ENCODE measurements at places on chromosomes 6 and 20.

- DNase-seq = no peak
Measured at GRCh38 chr6:33868141-33868540, 64.3 kb upstream of the MLN start.

- DNase-seq = peak; percentile 62
Measured at GRCh38 chr6:42402184-42402583, 49.5 kb downstream of the TRERF1 start.

DNA sequence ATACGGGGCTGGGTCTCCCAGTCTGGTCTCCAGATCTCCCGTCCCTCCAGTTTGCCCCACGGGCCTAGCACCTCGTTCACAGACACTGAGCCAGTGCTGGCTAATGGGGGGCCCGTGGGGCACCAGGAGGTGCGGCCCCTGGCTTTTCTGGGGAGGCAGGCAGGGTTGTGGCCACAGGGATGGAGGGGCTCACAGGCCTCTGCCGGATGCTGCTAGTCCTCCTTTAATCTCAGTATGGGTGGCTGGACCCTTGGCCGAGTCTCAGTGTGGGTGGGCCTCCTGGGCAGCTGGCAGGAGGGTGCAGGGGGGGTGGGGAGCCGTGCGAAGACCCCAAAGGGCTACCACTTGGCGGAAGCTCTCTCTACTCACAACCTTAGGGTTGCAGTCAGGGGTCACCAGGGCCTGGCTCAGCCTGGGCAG is 1.6 kb upstream of the SOX18 start:
- no peak for DNase-seq

DNA sequence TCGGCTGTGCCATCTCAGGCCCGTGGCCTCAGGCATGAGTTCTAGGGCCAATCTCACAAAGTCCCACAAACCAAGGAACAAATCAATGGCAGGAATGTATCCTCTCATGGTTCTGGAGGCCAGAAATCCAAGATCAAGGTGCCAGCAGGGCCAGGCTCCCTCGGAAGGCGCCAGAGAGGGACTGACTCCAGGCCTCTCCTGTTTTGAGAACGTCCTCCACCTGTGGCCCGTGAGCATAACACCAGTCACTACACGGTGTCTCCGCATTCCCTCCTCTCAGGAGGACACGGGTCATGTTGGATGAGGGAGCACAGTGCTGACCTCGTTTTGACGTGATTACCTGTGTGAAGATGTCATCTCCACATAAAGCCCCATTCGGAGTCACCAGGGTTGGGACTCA is 45.0 kb upstream of the SMOC2 start:
- no peak for DNase-seq

GRCh38 chr6:8608737-8609136 is 173.4 kb upstream of the SLC35B3 start:
- DNase-seq = no peak

GRCh38 chr20:58308290-58308679 is 1.2 kb upstream of the RAB22A start:
- peak; percentile 10 for DNase-seq

- no peak for DNase-seq
Measured at GRCh38 chr6:74603322-74604076, 602.4 kb downstream of the COL12A1 start.

DNA sequence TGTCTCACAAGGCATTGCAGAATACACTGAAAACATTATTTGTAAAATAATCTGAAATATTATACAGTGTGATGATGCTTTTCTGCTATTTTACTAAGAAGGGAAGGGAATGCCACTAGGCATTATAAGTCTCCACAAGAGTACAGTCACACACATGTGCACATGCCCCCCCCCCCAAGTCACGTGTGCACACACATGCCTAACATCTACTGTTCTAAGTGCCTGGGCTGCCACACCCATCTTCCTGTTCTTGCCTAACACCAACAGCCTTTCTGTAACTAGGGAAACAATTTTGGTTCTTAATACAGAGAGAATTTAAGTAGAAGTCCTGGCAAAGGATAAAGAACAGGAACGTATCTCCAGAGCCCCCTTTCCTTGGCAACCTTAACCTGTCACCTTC is 58.2 kb upstream of the BCLAF1 start:
- no peak for DNase-seq

DNA sequence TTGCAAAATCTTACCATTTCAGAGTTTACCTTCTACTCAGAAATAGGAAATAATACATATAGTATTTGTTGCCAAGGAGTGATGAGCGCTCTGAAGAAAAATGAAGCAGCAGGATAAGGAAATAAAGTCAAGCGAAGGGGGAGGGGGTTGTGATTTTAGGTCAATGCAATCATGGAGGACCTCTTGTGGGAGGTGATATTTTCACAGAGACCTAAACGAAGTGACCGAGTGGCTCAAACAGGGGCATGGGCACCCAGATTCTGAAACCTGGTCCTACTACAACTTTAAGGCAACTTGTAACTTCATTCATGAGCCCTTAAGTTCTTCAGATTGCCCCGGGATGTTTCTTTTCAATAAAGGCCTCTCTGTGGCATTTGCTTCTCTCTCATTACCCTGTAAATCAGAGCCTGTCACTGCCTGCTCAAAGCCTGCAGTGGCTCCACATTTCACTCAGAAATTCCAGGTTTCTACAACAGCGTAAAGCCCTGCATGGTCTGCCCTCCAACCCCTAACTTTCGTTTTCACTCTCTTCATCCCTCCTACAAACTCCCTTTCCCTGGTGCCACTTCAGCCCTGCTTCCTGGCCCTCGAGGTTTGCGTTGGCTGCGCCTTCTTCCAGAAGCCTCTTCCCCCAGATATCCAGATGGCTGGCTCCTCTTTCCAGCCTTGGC is 162.7 kb downstream of the TBC1D7 start:
- DNase-seq = peak; percentile 69

Measured in small intestine (tissue), 16 donors.